ENCODE measurements at places on chromosomes 3 and 15.

DNA sequence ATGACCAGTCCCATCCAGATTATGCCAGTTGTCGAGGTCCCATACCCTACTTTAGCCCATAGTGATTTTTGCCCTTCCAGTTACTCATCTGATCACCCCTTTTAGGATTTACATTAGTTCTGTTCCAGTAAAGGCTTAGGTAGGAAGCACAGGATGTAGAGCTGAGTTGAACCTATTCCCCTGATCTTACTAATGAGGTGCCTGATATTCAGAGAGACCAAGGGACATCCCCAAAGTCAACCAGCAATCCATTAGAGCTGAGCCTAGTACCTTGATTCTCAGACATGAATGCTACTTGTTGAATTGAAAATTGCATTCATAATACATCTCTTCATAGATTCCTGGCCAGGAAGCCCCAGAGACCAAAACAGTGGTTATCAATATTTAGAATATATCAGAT lies 24.7 kb downstream of the CTDSPL start:
- no peaks in the 10 kb centered on the region for H3K4me1 ChIP-seq
- no peak overlapping the region for H3K4me3 ChIP-seq
- DNase-seq: no peak

- H3K27ac ChIP-seq: no peak overlapping the region
- no peaks in the 10 kb centered on the region for H3K27me3 ChIP-seq
- DNase-seq: no peak
Observed at GRCh38 chr15:61256231-61256630, 27.1 kb upstream of the RORA start.

GRCh38 chr3:157420606-157421130 lies 16.0 kb upstream of the PTX3 start:
- H3K27me3 ChIP-seq: no peaks in the 10 kb centered on the region
- no peaks in the 10 kb centered on the region for H3K4me1 ChIP-seq
- H3K36me3 ChIP-seq: no peaks in the 10 kb centered on the region
- no peak overlapping the region for H3K27ac ChIP-seq
- H3K4me3 ChIP-seq: no peak overlapping the region

GRCh38 chr3:30644615-30645014 lies 38.2 kb downstream of the TGFBR2 start:
- H3K27me3 ChIP-seq: no peaks in the 10 kb centered on the region
- peaks cover 34% of the 10 kb centered on the region for H3K36me3 ChIP-seq
- peaks cover 11% of the 10 kb centered on the region for H3K4me1 ChIP-seq
- no peak overlapping the region for H3K4me3 ChIP-seq
- H3K27ac ChIP-seq: peak overlapping the region; percentile 67

DNA sequence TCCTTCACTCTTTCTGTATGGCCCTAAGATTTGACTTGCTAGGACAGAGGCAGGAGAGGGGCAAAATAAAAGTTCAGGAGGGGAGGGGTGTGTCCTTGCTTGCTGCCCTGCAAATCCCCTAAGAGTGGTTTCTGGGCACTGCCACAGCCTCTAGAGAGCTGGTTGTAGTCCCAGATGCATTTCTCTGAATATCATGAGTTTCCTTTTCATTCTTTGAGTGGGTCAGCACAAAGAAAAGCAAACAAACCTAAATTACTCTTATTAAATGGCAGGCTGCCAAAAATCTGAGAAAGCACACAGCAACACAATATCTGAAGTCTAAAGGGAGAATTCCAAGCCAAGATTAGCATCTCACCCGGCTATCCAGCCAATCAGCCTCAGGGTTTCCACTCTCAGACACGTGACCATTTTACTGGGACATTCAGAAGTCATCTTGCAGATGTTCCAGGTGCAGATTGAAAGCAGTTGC lies 919.3 kb downstream of the TUSC7 start:
- H3K27me3 ChIP-seq: no peaks in the 10 kb centered on the region
- H3K36me3 ChIP-seq: no peaks in the 10 kb centered on the region
- no peak for DNase-seq
- no peak overlapping the region for H3K27ac ChIP-seq
- no peak overlapping the region for H3K4me3 ChIP-seq

GRCh38 chr3:108292450-108292849 lies 3.9 kb upstream of the HHLA2 start:
- H3K27ac ChIP-seq: no peak overlapping the region
- H3K36me3 ChIP-seq: no peaks in the 10 kb centered on the region
- H3K4me1 ChIP-seq: no peaks in the 10 kb centered on the region
- no peak for DNase-seq
- H3K4me3 ChIP-seq: no peak overlapping the region

DNA sequence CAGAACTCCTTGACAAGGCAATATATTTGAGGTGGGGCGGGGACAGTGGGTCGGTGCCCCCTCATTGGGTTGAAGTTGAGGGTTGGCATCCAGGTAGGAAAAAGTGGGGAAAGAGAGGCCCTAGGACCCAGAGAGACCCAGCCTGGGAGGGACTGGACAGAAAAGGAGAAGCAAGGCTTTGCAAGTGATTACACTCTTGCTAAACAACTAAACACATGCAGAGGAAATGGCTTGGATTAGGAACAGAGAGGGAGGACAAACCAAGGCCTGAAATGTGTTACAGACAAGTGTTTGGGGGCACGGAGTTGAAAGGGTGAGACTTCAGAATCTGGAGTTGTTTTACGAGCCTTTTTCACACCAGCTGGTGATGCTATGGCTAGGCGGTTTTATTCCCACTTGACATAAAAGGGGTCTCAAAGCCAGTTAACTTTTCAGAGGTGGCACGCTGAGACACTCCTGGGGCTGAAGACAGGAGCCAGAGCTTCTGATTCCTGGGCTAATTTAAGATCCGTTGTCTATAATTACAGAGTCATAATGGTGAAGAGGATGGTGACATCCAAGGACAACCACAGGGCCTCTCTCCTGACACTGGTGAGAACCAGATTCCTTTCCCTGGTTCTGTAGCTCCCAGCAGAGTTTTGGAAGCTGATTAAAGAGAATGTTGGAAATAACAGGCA lies 7.7 kb upstream of the KCTD6 start:
- H3K4me3 ChIP-seq: no peak overlapping the region
- no peak overlapping the region for H3K27ac ChIP-seq
- no peaks in the 10 kb centered on the region for H3K36me3 ChIP-seq
- H3K4me1 ChIP-seq: no peaks in the 10 kb centered on the region
- DNase-seq: no peak

- no peaks in the 10 kb centered on the region for H3K36me3 ChIP-seq
- H3K27ac ChIP-seq: no peak overlapping the region
- H3K4me1 ChIP-seq: no peaks in the 10 kb centered on the region
- no peaks in the 10 kb centered on the region for H3K27me3 ChIP-seq
- peak; percentile 33 for DNase-seq
Observed at GRCh38 chr3:126308394-126309125, 48.6 kb downstream of the KLF15 start.

- no peak for DNase-seq
- H3K4me3 ChIP-seq: no peak overlapping the region
- no peaks in the 10 kb centered on the region for H3K27me3 ChIP-seq
- no peak overlapping the region for H3K27ac ChIP-seq
- H3K36me3 ChIP-seq: peaks cover 15% of the 10 kb centered on the region
- peaks cover 3% of the 10 kb centered on the region for H3K4me1 ChIP-seq
Observed at GRCh38 chr15:37079726-37080125, 20.6 kb downstream of the MEIS2 start.

All from ascending aorta (tissue), 2 donors.